ENCODE measurements at places on chromosomes 7 and 10.
A peak's percentile ranks its signal among the peaks of the same experiment; 100 is the strongest.

- no peaks in the 10 kb centered on the region for H3K36me3 ChIP-seq
- H3K27ac ChIP-seq = no peak overlapping the region
- H3K4me1 ChIP-seq = no peaks in the 10 kb centered on the region
- H3K4me3 ChIP-seq = no peak overlapping the region
These were observed 71.7 kb downstream of the RAMP3 start for GRCh38 chr7:45229156-45229920.

DNA sequence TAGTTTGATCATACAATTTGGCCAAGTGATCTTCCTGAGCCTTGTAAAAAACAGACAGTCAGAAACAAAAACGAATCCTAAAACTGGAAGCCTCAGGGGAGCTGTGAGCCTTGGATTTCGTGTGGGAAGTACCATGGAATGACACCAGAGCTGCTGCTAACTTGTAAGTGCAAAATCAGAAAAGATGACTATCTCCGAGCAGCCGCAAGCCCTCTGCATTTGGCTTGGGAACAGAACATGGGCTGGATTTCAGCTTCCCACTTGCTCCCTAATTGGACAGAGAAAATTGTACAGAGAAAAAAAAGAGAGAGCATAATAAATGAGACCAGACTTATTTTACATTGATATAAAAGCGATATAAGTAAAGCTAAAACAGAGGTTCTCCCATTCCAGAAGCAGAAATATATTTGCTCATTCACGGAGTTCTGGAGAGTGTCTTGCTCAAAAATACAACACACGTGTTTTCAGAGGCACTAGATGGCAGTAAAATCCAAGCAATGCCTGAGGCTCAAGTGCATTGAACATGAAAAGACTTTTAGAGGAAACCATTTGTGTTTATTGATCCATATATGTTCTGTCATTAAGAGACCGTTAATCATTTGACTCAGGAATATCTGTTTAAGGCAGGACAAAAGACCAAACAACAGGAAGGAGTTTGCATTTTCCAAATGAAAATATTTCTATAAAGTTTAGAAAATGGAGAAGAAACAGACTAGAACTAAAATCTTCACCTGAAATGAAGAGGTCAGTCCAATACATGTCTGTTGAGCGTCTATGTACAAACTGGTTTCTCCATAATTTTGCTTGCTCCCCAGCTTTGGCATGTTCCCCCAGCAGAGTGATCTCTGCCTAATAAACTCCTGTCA, 78.3 kb upstream of the SLC26A5 start:
- H3K4me1 ChIP-seq = no peaks in the 10 kb centered on the region
- no peak overlapping the region for H3K27ac ChIP-seq
- peaks cover 6% of the 10 kb centered on the region for H3K27me3 ChIP-seq
- no peaks in the 10 kb centered on the region for H3K36me3 ChIP-seq

- peaks cover 5% of the 10 kb centered on the region for H3K4me1 ChIP-seq
- no peak overlapping the region for H3K4me3 ChIP-seq
- DNase-seq = no peak
These were observed 20.2 kb upstream of the FRA10AC1 start for GRCh38 chr10:93722550-93722949.

DNA sequence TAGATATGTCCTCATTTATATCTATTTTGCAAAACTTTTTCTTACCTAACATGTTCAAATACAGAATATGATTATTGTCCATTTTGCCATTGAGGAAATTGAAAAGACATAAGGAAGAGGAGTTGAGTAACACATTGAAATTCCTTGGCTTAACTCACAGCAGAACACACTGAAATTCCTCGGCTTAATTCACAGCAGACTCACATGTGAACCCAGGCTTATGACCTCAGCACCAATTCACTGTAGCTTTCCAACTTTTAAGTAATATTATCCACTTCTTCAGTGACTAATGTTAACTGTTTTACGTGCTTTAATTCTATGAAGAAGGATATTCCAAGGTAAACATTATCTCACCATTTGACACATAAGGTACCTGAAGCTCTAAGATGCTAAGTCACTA, 597.5 kb upstream of the PFKP start:
- no peaks in the 10 kb centered on the region for H3K4me1 ChIP-seq
- H3K36me3 ChIP-seq = no peaks in the 10 kb centered on the region
- H3K27me3 ChIP-seq = peaks cover 14% of the 10 kb centered on the region

- peaks cover 2% of the 10 kb centered on the region for H3K36me3 ChIP-seq
- DNase-seq = no peak
- no peaks in the 10 kb centered on the region for H3K27me3 ChIP-seq
- H3K4me3 ChIP-seq = no peak overlapping the region
- H3K4me1 ChIP-seq = no peaks in the 10 kb centered on the region
These were observed 32.9 kb upstream of the AKR1C2 start for GRCh38 chr10:5036511-5036910.

- DNase-seq = no peak
- H3K27ac ChIP-seq = no peak overlapping the region
These were observed 145.7 kb upstream of the RHEB start for GRCh38 chr7:151665368-151665767.

- H3K27ac ChIP-seq = no peak overlapping the region
- DNase-seq = no peak
- H3K4me3 ChIP-seq = no peak overlapping the region
- H3K4me1 ChIP-seq = peaks cover 34% of the 10 kb centered on the region
These were observed 60.5 kb upstream of the BET1 start for GRCh38 chr7:94064541-94065191.

DNA sequence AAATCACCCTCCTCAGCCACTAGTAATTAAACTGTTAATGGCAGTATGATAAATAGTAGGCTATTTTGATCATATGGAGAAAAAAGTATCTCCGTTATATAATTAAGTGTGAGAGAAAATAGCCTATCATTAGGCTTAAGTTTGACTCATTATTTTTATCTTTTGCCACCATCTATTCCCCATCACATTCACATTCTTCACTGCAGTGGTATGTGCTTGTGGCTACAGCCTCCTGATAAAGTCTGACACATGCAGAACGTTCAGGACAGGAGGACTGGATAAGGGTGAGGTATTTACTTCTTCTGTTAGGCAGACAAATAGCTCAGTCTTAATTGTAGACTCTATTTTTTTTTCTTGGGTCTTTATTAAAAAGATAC, 5.8 kb downstream of the NEBL start:
- no peak overlapping the region for H3K4me3 ChIP-seq
- no peaks in the 10 kb centered on the region for H3K4me1 ChIP-seq
- no peaks in the 10 kb centered on the region for H3K36me3 ChIP-seq
- no peak overlapping the region for H3K27ac ChIP-seq
- no peaks in the 10 kb centered on the region for H3K27me3 ChIP-seq

- no peaks in the 10 kb centered on the region for H3K36me3 ChIP-seq
- no peak for DNase-seq
- no peaks in the 10 kb centered on the region for H3K27me3 ChIP-seq
- H3K27ac ChIP-seq = no peak overlapping the region
- no peak overlapping the region for H3K4me3 ChIP-seq
These were observed 665.3 kb upstream of the IGFBP3 start for GRCh38 chr7:46586406-46586805.

DNA sequence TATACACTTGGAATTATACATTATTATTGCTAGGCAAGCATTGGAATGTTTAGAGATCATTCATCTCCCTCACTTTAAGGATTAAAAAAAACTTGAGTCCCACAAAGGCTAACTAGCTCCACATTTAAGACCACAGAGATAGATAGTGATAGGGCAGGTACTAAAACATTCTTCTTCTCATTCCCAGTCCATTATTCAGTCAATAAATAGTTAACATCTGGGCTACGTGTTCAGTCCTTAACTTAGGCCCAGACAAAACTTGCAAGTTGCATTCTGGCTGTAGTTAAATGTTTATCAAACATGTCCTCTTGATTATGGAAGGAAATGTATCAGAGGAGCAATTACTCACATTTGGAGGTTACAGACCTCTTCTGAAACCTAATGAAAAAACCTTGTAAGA, 2.4 kb downstream of the GNG11 start:
- H3K4me1 ChIP-seq = peaks cover 4% of the 10 kb centered on the region
- DNase-seq = no peak
- peaks cover 39% of the 10 kb centered on the region for H3K27me3 ChIP-seq
- no peak overlapping the region for H3K4me3 ChIP-seq
- H3K27ac ChIP-seq = no peak overlapping the region
- H3K36me3 ChIP-seq = no peaks in the 10 kb centered on the region

GRCh38 chr7:137449016-137449415, 105.5 kb upstream of the PTN start:
- H3K36me3 ChIP-seq = no peaks in the 10 kb centered on the region
- H3K4me3 ChIP-seq = no peak overlapping the region
- H3K4me1 ChIP-seq = no peaks in the 10 kb centered on the region
- H3K27me3 ChIP-seq = peaks cover 3% of the 10 kb centered on the region
- no peak for DNase-seq

GRCh38 chr7:120278773-120279172, 5.8 kb downstream of the KCND2 start:
- no peaks in the 10 kb centered on the region for H3K36me3 ChIP-seq
- no peaks in the 10 kb centered on the region for H3K4me1 ChIP-seq
- H3K27me3 ChIP-seq = peaks cover 12% of the 10 kb centered on the region
- H3K4me3 ChIP-seq = no peak overlapping the region
- no peak for DNase-seq

DNA sequence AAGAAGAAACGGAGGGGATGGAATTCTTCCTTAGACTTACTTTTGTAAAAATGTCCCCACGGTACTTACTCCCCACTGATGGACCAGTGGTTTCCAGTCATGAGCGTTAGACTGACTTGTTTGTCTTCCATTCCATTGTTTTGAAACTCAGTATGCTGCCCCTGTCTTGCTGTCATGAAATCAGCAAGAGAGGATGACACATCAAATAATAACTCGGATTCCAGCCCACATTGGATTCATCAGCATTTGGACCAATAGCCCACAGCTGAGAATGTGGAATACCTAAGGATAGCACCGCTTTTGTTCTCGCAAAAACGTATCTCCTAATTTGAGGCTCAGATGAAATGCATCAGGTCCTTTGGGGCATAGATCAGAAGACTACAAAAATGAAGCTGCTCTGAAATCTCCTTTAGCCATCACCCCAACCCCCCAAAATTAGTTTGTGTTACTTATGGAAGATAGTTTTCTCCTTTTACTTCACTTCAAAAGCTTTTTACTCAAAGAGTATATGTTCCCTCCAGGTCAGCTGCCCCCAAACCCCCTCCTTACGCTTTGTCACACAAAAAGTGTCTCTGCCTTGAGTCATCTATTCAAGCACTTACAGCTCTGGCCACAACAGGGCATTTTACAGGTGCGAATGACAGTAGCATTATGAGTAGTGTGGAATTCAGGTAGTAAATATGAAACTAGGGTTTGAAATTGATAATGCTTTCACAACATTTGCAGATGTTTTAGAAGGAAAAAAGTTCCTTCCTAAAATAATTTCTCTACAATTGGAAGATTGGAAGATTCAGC, 158.7 kb upstream of the LANCL2 start:
- H3K27ac ChIP-seq = no peak overlapping the region
- H3K4me1 ChIP-seq = no peaks in the 10 kb centered on the region

- DNase-seq = no peak
- no peak overlapping the region for H3K27ac ChIP-seq
- H3K4me3 ChIP-seq = no peak overlapping the region
- peaks cover 9% of the 10 kb centered on the region for H3K27me3 ChIP-seq
- H3K4me1 ChIP-seq = no peaks in the 10 kb centered on the region
- no peaks in the 10 kb centered on the region for H3K36me3 ChIP-seq
These were observed 671.0 kb upstream of the FOXK1 start for GRCh38 chr7:4010923-4011656.

DNA sequence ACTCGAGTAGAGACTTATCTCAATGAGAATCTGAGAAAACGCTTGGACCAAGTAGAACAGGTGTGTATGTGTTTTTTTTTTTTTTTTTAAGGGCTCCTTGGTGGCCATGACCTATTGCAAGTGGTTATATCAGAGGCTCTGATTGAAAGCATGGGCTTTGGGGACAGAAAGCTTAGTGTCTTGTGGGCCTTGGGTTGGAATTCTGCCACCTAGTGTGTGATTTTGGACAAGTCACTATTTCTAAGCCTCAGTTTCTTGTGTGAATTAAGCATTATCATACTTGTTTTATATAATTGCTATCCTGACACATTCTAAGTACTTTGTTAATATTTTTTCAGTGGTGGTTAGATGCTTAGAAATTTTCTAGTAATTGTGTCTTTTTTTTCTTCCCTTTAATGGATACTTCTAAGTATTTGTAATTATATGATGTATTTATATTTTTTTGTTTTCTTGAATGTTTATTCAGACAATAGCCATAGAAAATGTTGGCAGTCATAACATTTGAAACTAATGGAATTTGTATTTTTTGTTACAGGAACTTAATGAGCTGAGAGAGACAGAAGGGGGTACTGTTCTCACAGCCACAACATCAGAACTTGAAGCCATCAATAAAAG, 33.1 kb downstream of the SMC3 start:
- H3K36me3 ChIP-seq = peaks cover 59% of the 10 kb centered on the region
- H3K4me1 ChIP-seq = no peaks in the 10 kb centered on the region
- no peaks in the 10 kb centered on the region for H3K27me3 ChIP-seq
- DNase-seq = no peak
- no peak overlapping the region for H3K4me3 ChIP-seq
- H3K27ac ChIP-seq = no peak overlapping the region

- DNase-seq = no peak
- H3K4me1 ChIP-seq = peaks cover 16% of the 10 kb centered on the region
- no peaks in the 10 kb centered on the region for H3K27me3 ChIP-seq
- H3K4me3 ChIP-seq = no peak overlapping the region
These were observed 46.8 kb downstream of the GNAI1 start for GRCh38 chr7:80181411-80181810.

- H3K4me3 ChIP-seq = no peak overlapping the region
- H3K36me3 ChIP-seq = no peaks in the 10 kb centered on the region
- no peaks in the 10 kb centered on the region for H3K27me3 ChIP-seq
- no peak overlapping the region for H3K27ac ChIP-seq
- DNase-seq = no peak
- H3K4me1 ChIP-seq = no peaks in the 10 kb centered on the region
These were observed 240.2 kb upstream of the CNTNAP2 start for GRCh38 chr7:145876376-145876775.

DNA sequence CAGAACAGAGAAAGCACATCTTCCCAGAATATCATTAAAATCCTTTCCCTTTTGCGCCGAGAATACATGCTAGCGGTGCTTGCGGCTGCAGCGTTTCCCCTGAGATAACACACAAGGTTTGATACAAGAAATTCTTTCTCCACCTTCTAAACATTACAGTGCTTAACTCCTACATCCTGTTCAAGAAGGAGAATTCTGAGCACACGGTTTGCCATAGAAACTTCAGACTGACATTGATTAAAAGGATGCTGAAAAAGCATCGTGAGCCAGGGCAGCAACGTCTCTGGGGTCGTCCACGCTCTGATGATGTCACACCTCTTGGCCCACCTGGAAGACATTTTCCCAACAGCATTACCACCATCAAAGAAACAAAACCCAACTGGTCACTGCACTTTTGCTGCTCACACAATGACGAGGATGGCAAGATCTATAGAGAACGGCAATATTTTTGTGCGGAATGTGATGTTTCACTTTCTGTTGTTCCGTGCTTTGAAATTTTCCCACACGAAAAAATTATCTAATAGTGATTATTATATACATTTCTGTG, 27.0 kb upstream of the PRSS1 start:
- no peak for DNase-seq
- no peaks in the 10 kb centered on the region for H3K36me3 ChIP-seq
- peak overlapping the region; percentile 53 for H3K27ac ChIP-seq
- H3K4me1 ChIP-seq = peaks cover 24% of the 10 kb centered on the region
- H3K4me3 ChIP-seq = peak overlapping the region; percentile 77
